B cell (primary cell): ENCODE measurements at places on chromosomes 3 and 15. TPM values are rescaled to one million over a fixed set of nuclear protein-coding genes. Genes with fewer than 3 reads are reported as not detected.

GRCh38 chr15:96218623-96219455, 111.7 kb upstream of the NR2F2 start:
- DNase-seq: no peak

DNA sequence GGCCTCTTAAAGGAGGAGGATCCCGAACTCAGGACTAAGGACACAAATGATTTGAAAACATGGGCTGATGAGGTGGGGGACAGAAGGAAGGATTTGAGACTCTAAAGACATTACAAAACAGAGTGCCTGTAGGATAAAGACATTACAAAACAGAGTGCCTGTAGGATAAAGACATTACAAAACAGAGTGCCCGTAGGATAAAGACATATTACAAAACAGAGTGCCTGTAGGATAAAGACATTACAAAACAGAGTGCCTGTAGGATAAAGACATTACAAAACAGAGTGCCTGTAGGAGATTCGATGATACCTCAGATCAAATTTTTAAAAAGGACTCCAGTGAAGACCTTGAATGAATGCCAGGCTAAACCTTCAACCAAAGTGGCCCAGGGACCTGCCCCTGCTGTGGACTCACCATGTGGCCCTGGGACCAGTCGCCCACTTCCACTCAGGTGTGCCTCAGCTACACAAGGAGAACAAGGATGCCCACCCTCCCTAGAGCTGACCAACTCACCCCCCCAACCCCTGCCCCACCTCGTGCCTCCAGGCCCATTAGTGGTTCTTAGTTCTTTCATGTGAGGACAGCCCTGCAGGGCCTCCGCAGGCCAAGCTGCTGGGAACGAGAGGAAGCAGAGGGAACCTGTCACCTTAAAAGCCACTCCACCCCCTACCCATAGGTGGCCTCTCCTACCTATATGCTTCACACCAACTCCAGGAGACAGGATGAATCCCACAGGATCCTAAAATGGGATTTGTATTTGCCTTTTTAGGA, 59.8 kb downstream of the SH3BP5 start:
- DNase-seq: peak; percentile 46

DNA sequence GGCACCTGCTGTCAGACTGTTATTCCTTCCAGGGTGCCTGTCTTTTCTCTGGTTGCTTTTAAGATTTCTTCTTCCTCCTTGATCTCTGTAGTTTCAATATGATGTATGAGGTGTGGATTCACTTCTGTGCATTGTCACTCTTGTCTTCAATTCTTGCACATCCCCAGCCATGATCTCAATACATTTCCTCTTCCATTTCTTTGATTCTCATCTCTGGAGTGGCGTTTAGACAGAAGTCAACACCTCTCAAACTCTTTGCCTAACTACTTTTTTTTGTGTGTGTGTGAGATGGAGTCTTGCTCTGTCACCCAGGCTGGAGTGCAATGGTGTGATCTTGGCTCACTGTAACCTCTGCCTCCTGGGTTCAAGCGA, 224.4 kb upstream of the LYSMD4 start:
- DNase-seq: no peak

GRCh38 chr3:172276103-172276502, 172.2 kb downstream of the GHSR start:
- DNase-seq: no peak

GRCh38 chr15:92533298-92533697, 122.3 kb downstream of the FAM174B start:
- no peak for DNase-seq

DNA sequence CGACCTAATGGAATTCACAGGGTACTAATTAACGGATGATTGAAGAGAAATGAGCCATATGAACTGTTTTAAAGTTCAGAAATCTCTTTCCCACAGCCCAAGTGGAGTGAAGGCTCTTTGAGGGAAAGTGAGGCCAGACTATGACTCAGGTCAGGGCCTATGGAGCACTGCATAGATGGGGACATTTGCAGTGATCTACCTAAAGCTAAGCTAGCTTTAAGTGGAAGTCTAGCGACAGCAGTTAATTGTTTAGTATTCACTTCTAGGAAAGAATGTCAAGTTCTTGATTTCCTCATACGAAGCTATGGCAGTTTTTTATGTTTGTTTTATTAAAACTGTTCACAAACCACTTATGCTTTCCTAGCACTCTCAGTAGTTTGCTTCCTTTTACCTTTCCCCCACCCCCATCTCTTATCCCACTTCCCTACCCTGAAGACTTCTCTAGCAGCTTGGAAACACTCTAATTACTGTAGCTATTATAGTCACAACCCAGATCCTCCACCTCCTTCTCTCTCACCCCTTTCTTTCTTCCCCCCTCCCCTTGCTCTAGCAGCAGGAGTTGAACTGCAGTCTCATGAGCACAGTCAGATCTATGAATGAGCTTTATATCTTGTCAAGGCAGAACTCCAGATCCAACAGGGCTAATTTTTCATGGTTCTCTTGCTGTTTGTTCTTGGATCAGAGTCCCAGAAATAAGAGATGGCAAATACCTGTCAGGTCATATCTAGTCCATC, 6.2 kb downstream of the ZNF609 start:
- DNase-seq: no peak

DNA sequence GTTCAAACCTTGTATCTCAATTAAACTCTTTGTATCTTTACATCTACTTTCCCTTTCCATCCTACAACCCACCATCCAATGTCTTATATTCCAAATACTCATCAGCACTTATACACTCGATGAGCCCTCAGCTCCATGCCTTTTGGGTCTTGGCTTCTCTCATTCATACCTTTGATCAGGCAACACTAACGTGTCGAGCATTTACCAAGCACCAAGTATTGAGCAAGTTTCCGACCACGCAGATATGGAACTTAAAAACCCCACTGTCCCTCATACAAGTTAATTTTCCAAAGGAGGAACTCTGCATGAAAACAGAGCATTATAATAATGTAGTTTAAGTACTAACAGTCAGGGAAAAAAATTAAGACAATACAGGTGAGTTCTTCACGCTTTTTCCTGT, 102.8 kb downstream of the IL1RAP start:
- no peak for DNase-seq

DNA sequence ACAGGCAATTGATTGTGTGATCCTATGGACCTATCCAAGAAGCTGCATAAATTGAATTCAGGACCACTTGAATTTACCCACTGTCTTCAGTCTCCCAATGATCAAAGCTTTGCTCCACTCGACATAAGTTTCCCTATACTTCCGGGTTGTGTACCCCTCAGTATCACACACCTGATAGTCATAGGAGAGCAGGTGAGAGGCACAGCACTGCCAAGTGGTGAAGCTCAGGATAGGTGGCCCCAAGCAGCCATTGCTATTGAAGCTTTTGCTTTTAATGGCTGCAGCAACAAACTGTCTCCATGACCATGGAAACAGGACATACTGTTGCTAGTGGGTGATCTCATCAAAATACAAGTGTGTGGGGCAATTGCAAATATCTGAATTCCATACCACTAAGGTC, 27.7 kb downstream of the GASK1A start:
- no peak for DNase-seq

GRCh38 chr3:44862226-44862637, 520 bp downstream of the TMEM42 start:
- no peak for DNase-seq

DNA sequence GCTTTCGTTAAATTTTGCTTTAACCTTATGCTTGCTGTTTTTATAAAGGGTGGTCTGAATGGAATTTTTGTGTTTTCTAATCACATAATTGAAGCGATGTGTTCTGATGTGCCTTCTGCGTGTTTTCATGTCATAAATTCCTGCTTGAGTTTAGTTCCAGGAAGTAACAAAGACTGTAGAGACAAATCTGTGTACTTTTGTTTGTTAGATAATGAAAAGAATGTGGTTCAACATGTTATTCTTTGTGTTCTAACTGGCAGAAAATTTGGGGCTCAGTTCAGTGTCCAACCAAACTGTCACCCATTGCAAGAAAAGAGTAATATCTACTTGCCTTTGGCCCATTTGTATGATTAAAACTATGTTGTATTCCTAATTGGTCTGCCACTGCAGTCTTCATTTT, 324.0 kb downstream of the DIPK2A start:
- DNase-seq: no peak

Gene FEZF2
- total RNA-seq: not detected in 2 replicates

Gene ARNT2
- total RNA-seq: not detected in 2 replicates

Gene UQCC5
- total RNA-seq: 10.3 and 16.4 TPM in 2 replicates

Gene EFCAB12
- total RNA-seq: 6.2 and 6.5 TPM in 2 replicates
